Right cardiac atrium (tissue), 5 donors: ENCODE measurements at places on chromosomes 4 and X.

DNA sequence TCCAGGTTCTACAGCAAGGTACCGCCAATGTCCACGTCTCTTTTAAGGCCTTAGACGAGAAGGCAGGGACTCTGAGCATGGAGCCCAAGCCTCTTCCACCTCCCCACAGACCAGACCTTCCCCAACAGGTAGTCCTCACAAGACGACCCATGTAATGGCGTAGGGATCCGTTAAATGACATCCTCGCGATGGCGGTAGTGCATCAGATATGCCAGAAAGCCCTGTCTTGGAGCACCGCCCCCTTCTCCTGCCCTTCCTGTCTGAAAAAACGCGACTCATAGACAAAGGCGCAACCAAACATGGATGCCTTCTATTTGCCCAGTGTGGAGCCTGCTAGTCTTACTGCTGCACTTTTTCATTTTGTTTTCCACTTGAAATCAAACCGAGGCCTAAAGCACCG lies 185.4 kb downstream of the OR13H1 start:
- peak; percentile 91 for DNase-seq

GRCh38 chr4:40555176-40555900 lies 74.3 kb downstream of the RBM47 start:
- DNase-seq: no peak

DNA sequence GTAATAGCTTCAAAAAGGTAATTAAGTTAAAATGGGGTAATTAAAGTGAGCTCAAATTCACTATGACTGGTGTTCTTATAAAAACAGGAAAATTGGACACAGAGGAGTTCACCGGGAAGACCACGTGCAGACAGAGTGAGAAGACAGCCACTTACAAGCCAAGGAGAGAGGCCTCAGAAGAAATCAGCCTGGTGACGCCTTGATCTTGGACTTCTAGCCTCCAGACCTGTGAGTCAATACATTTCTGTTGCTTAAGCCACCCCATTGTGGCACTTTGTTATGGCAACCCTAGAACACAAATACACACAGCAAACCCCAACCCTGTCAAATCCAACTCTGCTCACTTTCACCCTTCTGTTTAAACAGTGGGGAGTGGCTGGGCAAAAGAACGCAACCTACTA lies 4.1 kb upstream of the CD38 start:
- DNase-seq: no peak

GRCh38 chrX:40423299-40423698 lies 157.5 kb upstream of the ATP6AP2 start:
- DNase-seq: no peak

GRCh38 chr4:5979981-5980380 lies 38.2 kb downstream of the C4orf50 start:
- no peak for DNase-seq

DNA sequence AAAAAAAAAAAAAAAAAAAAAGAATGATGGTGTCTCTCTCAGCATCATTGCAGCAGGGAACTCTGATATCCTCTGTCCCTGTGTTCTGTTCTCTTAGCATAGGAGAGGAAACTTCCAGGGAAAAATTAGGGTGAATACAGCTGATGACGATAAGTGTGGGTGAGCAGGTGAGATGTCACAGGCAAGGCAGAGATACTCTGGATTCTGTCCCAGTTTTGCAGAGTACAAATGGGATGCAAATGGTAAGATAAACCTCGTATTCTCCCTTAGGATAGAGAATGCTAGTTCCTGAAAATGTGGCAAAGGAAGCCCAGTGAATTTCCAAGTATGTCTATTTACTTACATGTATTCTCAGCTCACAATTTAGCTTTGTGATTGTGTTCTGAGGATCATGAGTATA lies 671.6 kb upstream of the BOD1L1 start:
- DNase-seq: no peak

DNA sequence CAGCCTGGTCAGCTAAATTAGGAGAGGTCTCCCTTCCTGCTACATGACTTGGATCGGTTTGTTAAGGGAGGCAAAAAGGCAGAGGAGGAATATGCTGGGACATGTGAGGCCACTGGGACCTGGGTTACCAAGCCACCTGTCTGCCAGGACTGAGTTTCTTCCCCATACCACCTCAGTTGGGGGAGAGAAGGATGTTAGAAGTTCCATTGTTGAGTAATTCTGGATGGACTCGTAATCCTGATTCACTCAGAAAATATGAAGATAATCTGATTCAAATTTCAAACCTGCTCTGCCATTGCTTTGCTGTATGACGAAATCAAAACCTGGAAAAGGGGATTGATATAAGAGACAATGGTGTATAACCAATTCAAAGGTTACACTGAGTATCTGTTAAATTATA lies 97.4 kb upstream of the S100G start:
- no peak for DNase-seq

GRCh38 chr4:140735317-140735716 lies 20.9 kb downstream of the TBC1D9 start:
- DNase-seq: no peak
